ENCODE measurements at places on chromosomes 16 and 17.

- DNase-seq = no peak
These were observed 257.6 kb upstream of the HSBP1 start for GRCh38 chr16:83550183-83550569.

- DNase-seq = no peak
These were observed 120.2 kb downstream of the C16orf78 start for GRCh38 chr16:49493836-49494235.

DNA sequence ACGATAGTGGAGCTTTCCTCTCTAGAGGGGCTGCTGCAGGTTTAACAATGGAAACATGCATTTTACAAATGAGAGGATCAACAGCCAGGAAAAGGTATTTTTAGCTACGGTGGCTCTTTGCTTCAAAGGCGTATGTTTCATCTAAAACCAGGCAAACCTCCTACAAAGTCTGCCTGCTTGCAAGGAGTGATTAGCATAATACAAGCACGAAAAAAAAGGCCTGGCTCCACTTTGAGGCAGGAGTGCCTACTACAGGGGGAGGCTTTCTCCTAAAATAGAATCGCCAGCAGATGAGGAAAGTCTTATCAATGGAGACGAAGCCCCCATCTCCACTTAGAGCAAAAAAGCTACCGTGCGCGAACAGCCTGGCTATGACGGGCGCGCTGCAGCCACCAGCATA lies 27.1 kb upstream of the MTSS2 start:
- DNase-seq = no peak

DNA sequence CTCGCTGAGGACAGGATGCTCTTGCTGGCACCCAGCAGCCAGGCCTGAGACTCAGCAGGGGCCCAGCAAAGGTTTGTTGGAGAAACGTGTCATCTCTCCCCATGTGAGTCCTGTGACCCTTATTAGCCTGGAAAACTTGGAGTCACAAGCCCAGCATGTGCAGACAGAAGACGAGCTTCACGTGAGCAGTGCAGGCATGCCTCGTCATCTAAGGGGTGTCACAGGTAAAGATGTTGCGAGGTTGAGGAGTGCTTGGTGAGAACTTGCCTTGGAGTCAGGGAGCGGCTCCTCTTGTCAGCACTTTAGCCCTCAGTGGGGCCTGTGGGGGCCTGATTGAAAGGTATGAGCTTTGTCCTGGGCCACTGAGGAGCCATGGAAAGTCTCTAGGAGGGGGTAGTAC lies 2.1 kb upstream of the CTRL start:
- no peak for DNase-seq

DNA sequence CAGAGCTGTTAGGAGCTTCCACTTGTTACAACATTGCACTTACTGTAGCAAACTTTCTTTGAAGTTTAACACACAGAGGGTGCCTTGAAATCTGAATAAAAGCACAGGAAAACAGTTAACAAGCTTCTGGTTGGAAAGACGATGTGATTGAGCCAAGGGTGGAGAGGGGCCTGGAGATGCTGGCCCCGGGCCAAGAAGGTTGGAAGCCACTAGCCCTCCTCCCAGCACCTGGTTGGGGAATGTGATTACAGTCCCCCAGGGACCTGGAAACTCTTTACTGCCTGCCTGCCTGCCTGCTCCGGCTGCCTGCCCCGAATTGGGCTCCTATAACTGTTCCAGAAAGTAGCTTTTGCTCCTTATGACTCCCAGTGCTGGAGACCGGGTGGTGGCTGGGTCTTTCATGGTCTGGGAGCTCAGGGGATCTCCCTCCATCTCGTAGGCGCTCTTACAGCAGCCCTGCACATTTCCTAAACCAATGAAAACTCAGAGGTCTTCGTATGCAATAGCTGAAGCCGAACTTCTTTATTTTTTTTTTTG lies 48.0 kb upstream of the ZFHX3 start:
- peak; percentile 10 for DNase-seq

DNA sequence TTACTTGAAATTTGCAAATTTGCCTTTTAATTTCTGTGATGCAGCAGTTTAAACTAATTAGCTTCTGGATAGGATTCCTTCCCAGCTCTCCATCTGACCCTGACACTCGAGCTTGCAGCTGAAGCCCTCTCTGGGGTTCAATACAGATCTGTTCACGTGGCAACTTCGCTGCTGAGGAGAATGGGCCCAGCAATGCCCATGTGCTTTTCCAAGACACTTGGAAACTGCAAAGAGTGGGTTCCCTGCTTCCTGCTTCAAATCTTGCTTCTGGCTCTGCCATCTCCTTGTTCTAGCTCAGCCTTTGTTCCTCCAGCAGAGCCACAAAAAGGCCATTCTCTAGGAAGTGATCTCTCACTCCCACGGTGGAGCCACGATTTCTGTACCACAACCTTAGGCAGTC lies 50.0 kb upstream of the IRX6 start:
- DNase-seq = no peak

- DNase-seq = no peak
These were observed 71.9 kb upstream of the NOG start for GRCh38 chr17:56521414-56522141.

- no peak for DNase-seq
These were observed 4.5 kb upstream of the CASC3 start for GRCh38 chr17:40135817-40136216.

DNA sequence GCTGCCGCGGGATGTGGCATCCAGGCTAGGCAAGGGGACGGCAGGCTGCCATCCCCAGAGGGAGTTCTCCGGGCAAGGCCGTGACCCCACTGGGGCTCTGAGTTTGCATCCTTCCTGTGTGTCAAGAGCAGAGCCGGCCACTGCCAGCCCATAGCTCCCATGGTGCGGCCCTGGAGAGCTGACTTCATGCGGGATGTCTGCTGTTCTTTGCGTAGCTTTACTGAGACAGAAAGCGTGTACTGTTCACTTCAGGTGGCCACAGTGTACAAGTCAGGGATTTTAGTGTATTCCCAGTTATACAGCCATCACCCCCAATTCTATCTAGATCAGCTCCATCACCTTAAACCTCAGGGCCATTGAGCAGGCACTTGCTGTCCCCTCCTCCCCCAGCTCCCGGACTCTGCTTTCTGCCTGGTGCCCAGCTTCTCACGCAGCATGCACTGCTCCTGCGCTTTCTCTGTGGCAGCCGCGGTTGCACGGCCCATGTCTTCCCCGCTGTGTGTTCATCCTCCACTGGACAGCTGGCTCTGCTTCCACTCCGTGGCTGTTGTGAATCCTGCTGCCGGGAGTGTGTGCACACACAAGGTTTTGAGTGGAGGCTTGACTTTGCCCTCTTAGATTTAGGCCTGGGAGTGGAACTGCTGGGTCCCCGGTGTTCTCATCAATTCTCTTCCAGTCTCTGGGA lies 71.2 kb downstream of the KLHDC4 start:
- DNase-seq = no peak

GRCh38 chr17:83128306-83129240 lies 49.2 kb downstream of the METRNL start:
- DNase-seq = no peak

GRCh38 chr17:39547713-39548478 lies 59.8 kb downstream of the NEUROD2 start:
- peak; percentile 77 for DNase-seq

- no peak for DNase-seq
These were observed 72.5 kb downstream of the MPRIP start for GRCh38 chr17:17114592-17115225.

DNA sequence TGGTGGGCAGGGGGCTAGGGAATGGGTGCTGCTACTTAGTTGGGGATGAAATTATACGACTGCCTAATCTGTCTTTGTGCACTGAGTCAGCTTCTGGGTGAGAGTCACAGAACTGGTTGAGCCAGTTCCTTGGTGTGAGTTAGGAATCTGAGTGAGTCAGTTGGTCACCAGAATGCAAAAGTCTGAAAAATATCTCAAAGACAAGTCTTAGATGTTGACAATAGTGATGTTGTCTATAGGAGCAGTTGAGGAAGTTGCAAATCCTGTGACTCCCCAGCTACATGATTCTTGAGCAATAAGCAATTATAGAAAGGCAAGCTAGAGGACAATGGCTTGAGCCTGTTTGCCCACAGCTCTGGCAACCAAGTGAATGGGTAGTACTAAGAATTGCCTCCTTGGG lies 399.2 kb downstream of the CNTNAP4 start:
- DNase-seq = no peak

- DNase-seq = no peak
These were observed 9.7 kb downstream of the HS3ST3B1 start for GRCh38 chr17:14310605-14311004.

DNA sequence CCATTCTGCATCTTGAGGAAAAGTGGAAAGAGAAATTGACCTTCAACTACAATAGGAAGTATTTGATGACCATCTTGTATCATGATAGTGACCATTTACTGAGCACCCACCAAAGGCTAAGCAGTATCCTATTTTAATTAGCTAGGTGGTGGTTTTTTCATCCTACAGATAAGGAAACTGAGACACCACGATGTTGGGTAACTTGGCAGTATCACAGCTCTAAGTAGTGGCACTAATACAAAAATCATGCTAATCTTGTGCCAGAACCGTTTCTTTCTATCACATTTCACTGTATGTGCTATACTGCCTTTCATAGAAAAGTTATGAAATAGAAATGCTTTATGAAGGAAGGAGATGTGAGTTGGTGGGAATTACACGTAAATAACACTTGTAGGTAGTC lies 2.3 kb downstream of the EVI2B start:
- no peak for DNase-seq

GRCh38 chr16:61435346-61435745 lies 600.9 kb downstream of the CDH8 start:
- no peak for DNase-seq

DNA sequence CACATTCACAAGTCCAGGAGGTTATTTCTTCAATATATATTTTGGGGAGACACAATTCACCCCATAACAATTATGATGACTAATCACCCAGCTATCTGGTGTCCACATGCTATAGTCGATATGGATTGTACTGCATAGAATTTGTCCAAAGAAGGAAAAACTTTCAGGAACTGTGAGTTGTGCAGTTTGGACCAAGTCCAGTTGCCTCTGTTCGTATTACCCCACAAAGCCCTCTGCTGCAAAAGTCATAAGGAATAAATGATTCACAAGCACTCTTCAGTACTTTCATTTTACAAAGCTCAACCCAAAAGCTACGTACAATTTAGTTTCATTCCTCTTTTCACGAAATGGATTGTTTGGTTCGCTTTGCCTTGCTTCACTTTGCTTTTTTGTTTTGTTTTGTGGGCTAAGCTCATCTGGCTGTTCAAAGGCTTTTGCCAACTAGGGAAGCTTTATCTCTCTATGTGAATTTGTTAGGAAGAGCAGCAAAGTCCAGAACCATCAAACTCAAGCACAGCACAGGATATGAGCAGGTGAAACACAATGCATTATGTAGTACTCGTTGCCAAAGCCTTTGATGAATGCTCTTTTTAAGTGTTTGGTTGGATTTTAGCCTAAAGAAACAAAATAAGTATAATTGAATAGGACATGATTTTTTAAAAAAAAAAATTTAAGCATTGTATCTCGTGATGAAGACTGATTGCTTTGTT lies 98.6 kb downstream of the ZNF18 start:
- no peak for DNase-seq

DNA sequence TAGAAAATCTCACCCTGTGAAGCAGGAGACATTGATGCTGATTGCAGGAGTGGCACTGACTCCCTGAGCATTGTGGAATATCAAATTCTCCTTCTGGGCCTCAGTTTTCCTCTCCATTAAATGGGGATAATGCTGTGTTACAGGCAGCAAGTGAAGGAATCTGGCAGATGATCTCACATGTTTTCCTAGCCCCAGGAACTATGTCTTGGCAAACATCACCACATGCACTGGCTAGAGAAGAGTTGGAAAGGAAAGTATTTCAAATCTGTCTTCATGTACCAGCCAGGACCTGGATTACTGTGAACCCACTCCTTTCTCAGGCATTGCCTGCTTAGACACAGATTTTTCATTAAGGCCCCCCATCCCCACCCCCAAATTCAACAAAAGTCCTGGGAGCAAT lies 13.6 kb upstream of the CCL8 start:
- no peak for DNase-seq

- peak; percentile 58 for DNase-seq
These were observed 65.9 kb downstream of the HIC1 start for GRCh38 chr17:2120586-2121335.

- no peak for DNase-seq
These were observed 45.3 kb upstream of the MSI2 start for GRCh38 chr17:57210972-57211411.

DNA sequence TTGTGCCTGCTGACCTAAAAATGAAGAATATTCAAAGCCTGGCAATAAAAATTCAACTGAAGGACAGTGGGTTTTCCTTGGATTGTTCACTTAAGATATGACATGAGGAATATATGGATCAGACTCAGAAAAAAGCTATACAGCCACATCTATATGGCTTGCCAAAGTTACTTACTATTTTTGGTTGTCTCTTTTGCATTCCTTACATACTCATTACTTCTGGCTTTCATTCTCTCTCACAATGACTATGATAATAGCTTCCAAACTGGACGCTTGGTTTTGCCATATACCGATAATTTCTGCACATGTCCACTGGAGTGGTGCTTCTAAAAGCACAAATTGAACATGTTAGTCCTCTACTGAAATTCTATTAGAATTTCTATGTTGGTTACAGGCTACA lies 664.9 kb downstream of the CDH8 start:
- no peak for DNase-seq

DNA sequence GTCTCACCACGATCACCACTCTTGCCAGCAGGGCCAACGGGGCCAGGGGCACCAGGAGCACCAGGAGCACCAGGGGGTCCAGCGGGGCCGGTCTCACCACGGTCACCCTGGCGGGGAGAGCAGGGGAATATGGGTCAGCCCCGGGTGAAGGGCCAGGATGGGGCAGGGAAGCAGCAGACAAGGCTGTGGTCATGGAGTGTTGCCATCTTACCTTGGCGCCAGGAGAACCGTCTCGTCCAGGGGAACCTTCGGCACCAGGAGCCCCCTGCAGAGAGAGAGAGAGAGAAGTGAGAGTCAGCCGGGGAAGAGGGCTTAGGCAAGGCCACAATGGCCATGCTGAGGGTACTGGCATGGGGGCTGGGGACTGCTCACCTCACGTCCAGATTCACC lies 12.9 kb downstream of the COL1A1 start:
- no peak for DNase-seq

GRCh38 chr16:4330277-4330874 lies 14.5 kb downstream of the GLIS2 start:
- DNase-seq = peak; percentile 90

GRCh38 chr17:10871914-10872313 lies 34.0 kb upstream of the PIRT start:
- no peak for DNase-seq

GRCh38 chr17:17183744-17184143 lies 22.4 kb downstream of the PLD6 start:
- DNase-seq = no peak

All from AG08395 (cell line).